ENCODE measurements at places on chromosomes 2 and 18.

DNA sequence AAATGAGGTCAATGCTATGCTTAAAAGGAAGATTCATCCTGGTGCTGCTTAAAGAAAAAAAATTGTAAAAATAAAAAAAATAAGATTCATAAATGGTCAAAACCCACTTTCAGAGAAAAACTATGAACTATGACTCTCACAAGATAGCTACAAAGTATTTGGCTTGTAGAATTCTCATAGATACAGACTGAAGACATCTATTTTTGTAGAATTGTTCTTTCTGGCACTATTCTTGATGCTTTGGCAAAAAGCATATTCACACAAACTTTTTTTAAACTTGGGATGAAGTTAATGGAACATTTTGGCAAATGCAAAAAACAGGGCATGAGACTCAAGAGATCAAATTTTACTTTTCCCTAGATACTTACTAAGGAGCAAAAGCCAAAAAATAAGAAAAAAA is 12.5 kb upstream of the ANKRD29 start:
- DNase-seq: no peak

- no peak for DNase-seq
Observed at GRCh38 chr2:120246546-120247300, 5.9 kb upstream of the RALB start.

GRCh38 chr2:6535572-6535971 is 330.1 kb downstream of the CMPK2 start:
- no peak for DNase-seq

GRCh38 chr2:127884436-127884835 is 1.3 kb downstream of the AMMECR1L start:
- no peak for DNase-seq

- DNase-seq: no peak
Observed at GRCh38 chr2:20646446-20646845, 4.5 kb downstream of the HS1BP3 start.

DNA sequence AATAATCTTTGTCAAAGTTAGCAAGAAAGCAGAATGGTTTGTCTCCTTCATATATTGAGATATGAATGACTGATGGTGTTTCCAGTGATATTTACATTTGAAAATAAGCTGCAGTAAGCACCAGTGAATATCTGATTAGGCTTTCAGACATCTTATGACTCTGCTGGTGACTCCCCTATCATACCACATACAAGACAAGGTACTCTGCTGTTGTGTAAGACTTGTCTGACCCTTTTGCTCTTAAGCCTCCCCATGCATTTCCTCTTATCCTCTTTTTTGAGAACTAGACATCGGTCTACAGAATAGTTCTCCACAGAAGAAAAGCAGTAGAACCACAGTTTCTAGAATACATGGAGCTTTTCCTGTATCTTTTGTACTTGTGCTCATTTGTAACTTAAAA is 9.3 kb downstream of the POLI start:
- DNase-seq: no peak

- DNase-seq: no peak
Observed at GRCh38 chr18:79121746-79122474, 52.7 kb downstream of the ATP9B start.

GRCh38 chr18:10020171-10020570 is 106.4 kb downstream of the VAPA start:
- DNase-seq: no peak

DNA sequence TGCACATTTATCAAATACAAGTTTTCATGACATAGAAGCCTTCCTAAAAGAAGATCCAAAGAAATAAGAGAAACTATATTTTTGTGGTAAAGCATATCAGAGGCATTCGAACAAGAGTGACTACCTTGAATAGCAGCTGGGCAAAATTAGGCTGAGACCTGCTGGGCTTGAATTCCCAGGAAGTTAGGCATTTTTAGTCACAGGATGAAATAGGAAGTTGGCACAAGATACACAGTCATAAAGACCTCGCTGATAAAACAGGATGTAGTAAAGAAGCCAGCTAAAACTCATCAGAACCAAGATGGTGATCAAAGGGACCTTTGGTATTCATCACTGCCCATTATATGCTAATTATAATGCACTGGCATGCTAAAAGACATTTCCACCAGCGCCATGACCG is 1302.3 kb upstream of the NRXN1 start:
- DNase-seq: no peak

GRCh38 chr2:121698318-121698930 is 38.3 kb downstream of the NIFK start:
- DNase-seq: no peak

GRCh38 chr2:227390468-227391256 is 2.9 kb upstream of the SCYGR1 start:
- DNase-seq: no peak

DNA sequence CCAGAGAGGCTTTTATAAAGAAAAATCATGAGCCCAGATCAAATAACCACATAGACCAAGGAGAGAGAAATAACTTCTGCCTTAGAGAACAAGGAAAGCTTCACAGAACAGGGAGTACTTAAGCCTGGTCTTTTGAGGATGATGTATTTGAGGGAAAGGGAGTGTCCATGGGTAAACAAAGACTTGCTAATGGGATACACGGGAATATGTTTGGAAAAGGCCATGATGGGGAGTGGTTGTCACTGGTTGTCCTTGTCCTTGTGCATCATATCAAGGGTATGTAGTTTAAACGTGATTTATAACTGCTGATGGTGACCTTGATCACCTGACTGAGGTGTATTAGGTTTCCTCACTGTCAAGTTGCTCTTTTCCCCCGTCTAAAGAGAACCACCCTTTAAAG is 169.9 kb downstream of the FAM210A start:
- DNase-seq: no peak

DNA sequence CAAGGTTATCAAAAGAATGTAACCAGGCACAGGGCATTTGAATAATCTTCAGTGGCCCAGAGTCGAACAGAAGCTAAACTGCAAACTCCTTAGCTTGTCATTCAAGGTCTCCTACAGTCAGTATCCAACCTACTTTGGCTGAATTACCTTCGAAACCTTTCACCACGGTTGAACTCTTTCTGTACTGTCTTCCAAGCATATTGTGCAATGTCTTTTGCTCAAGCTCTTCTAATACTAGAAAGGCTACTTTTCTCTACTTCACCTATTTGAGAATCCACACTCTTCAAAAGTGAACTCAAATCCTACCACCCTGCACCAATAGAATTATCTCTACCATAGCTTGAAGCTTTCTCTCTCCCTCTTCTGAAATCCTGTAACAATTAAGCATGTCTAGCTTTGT is 142.9 kb downstream of the NR4A2 start:
- no peak for DNase-seq

GRCh38 chr2:68730828-68731227 is 3.8 kb upstream of the ARHGAP25 start:
- DNase-seq: no peak

DNA sequence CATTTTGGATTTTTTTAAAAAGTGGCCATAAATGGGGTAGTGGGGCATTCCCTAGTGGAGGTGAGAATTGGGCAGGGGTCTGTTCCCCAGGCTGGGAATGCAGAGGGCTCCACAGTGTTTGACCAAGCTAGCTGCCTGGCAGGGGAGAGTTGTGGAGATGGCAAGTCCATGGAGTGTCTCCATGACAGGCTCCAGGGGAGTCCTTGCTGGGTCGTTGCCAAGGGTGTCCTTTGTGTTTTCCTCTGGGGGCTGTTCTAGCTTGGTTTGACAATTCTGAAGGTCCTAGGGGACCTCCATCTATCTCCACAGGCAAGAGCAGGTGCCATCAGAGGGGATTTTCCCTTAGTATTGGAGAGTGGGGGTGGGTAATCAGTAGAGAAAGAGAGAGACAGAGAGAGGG is 265.3 kb downstream of the DYSF start:
- DNase-seq: no peak

GRCh38 chr2:26540306-26540705 is 62.4 kb upstream of the OTOF start:
- no peak for DNase-seq

DNA sequence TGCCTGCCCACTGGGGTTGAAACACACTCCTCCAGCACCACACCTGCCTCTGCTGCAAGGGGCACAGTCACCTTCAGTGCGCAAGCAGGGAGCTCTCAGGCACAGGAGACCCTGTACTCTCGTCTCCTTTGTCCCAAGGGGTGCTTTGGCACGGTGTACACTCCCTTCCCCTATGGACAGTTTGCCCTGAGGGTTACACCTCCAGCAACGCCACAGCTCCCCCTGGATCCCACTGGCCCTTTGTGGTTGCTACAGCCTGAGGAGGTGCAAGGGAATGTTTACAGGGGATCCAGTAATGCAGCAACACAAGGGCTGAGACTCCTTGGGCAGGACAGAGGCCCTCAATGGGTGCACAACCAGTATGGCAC is 45.2 kb upstream of the FAM117B start:
- no peak for DNase-seq

DNA sequence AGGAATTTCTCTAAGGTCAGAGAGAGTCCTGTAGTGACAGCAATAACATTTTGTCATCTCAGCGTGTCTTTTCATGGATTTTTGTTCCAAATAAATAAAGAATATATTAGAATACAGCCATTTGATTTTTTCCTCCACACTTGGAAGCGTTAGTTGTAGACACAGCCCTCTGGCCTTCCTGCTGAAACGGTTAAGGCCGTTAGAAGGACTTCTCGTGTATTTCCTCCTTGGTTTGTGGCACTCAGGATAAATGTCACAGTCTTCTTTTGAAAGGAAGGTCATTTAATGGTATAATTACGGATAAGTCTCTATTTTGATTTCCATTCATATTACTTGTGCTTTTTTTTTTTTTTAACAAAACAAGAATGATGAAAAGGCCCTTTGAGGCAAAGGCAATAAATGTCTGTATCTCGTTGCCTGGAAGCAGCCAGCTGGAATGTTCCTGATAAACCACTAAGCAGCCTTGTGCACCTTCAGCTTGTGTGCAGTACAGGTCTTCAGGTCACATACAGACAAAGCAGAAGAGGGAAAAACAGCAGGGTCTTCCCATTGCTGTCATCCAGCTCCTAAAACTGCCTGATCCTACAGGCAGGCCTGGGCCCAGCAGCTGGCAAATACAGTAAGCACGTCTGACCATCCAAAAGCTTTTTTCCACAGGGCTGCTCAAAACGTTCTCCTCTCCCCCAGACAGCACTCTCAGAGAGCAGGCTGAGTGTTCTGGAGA is 14.4 kb downstream of the EFR3B start:
- DNase-seq: no peak
